Lower lobe of right lung (tissue), 2 donors: ENCODE measurements at places on chromosomes 12 and 14. TPM values are rescaled to one million over a fixed set of nuclear protein-coding genes. Genes with fewer than 3 reads are reported as not detected.
A peak's percentile ranks its signal among the peaks of the same experiment; 100 is the strongest.

GRCh38 chr14:30757082-30757481 lies 117.3 kb upstream of the COCH start:
- no peak for DNase-seq

RILPL2 gene
- total RNA-seq = 18.6 TPM

DNA sequence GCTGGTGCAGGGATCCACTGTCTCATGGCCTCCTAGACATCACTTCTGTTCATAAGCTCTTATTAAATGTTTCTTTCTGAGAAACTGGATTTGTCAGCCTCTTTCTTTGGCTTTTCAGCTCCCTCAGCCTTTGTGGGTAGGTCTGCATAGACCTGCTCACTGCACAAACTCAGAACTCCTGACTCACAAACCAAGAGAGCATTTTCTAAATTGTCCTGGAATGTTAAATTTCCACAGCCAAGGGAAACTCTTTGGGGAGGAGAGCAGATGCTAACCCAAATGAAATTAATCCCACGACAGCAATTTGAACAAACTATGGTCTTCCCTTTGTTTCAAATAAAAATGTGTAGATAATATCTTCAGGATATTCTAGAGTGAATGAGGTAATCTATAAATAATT lies 19.5 kb upstream of the CERS5 start:
- no peak for DNase-seq

DNA sequence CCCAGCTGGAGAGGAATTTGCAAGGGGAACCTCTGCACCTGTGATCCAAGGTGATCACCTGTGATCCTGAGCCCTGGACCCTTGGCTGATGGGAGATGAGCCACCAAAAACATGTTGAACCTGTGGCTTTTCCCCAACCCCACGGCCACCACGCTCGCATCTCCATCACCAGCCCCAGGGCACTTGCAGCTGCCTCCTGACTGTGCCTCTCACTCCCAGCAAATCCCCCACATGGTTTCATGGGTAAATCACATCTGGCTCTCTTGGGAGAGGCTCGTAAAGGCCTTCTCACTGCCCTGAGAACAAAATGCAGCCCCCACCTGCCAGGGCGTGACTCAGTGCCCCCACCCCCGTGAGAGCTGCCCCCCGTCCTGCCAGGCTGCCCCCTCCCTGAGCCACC lies 76.0 kb downstream of the RFLNA start:
- DNase-seq = no peak

KRT78 gene
- not detected for total RNA-seq

- no peak for DNase-seq
Measured at GRCh38 chr12:14369311-14369710, 3.8 kb downstream of the ATF7IP start.

- no peak for DNase-seq
Measured at GRCh38 chr14:52080808-52081755, 12.2 kb upstream of the NID2 start.

DNA sequence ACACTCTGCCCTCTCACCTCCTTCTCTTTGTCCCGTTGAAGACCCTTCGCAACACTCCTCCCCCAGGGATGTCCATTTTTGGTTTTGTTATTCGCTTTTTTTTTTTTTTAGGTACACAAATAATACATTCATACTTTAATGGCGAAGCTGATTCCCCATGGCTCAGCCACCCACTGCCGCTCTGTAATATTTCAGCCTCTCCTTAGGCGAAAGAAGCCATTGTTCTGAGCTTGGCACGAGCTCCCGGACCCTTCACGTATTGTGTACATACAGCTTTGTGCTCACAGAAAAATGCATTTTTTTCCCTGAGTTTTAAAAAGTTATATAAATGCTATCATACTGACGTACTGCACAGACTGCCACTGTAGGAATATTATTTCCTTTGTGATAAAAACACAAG lies 115.0 kb downstream of the TMEM132C start:
- no peak for DNase-seq

GRCh38 chr12:88580051-88580871 lies at the start of gene KITLG:
TSS of gene KITLG (minus strand) at chr12:88580471. CDS start at chr12:88580278, 193 bp downstream.
- DNase-seq = peak; percentile 87

PZP gene
- total RNA-seq = 2.7 TPM

GRCh38 chr12:68332728-68333630 lies 817 bp upstream of the MDM1 start:
- no peak for DNase-seq

- no peak for DNase-seq
Measured at GRCh38 chr14:60707858-60708257, 16.3 kb downstream of the SIX4 start.

- DNase-seq = no peak
Measured at GRCh38 chr12:54749191-54749818, 101.1 kb upstream of the DCD start.

LRRC10 gene
- total RNA-seq = not detected

KRT2 gene
- not detected for total RNA-seq

GRCh38 chr14:95208598-95208997 lies 51.3 kb upstream of the DICER1 start:
- DNase-seq = no peak

DNA sequence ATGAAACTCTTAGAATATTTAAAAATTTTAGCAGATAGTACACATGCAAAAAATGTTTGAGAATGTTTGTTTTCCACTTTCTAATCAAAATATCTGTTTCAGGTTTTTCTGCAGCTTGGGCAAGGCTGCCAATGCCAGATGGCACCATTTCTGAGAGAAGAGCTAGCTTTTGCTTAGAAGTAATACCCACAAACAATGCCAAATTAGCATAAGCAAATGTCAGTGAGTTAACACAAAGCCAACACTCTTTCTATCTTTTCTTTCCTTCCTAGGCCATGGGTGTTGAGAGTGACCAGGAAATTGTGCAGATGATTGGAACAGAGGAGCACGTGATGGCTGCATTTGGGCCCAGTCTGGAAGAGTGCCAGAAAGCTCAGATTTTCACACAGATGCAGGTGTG lies 35.2 kb downstream of the POLR3B start:
- no peak for DNase-seq
